ENCODE measurements at places on chromosomes 12 and 14.

GRCh38 chr12:107917912-107918800 lies 143.7 kb downstream of the ASCL4 start:
- peaks cover 33% of the 10 kb centered on the region for H3K27me3 ChIP-seq
- no peak overlapping the region for H3K27ac ChIP-seq
- no peaks in the 10 kb centered on the region for H3K36me3 ChIP-seq
- no peaks in the 10 kb centered on the region for H3K4me1 ChIP-seq

DNA sequence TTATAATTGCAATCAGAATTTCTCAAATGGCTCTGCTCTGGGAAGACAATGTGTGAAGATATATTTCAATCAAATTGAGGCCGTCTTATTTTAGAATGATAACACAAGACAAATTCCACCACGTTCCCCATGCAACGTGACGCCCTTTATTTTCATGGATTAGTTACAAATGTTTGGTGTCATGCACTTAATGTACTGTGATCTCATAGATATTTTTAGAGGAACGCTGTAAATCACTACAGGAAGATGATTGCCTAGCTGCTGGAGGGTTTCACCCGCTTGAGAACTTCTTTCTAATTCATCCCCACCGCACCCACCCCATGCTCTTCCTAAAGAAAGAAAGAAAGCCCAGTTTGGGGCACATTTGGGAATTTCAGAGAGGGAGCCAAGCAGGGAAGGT lies 117.2 kb downstream of the PLXNC1 start:
- H3K27me3 ChIP-seq = no peaks in the 10 kb centered on the region
- peaks cover 42% of the 10 kb centered on the region for H3K4me1 ChIP-seq
- no peak for DNase-seq
- no peak overlapping the region for H3K27ac ChIP-seq

- no peaks in the 10 kb centered on the region for H3K27me3 ChIP-seq
- no peak for DNase-seq
- no peak overlapping the region for H3K27ac ChIP-seq
Observed at GRCh38 chr12:112283546-112283945, 98.7 kb downstream of the HECTD4 start.

DNA sequence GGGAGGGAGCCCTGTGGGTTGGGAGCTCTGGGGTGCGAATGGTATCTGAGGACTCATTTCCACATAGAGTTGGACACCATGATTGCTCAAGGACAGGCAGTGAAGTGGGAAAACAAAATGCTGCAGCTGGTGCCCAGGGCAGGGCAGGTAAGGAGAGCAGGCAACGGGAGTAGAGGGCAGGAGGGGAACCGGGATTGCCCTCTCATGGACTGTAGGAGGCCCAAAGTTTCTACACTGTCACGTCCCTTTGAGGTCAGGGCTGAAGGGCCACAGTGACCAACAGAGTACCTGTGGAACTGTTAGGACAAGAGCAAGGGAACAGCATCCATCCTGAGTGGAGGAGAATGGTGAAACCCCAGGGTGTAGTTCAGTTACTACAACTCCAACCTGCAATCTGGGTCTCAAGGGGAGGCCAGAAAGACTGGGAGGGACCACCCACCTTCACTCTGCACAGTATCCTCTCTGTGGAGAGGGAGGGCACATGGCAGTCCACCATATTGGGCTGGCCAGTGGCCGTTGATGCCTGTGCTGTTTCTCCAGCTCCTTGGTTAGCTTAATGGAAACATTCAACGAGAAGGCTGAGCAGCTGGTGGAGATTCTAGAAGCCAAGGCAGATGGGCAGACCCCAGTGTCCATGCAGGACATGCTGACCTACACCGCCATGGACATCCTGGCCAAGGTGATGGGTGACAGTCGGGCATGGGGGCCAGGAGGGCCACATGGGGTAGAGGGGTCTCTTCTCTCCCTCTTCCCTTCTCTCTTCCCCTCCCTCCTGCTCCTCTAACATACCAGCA lies 22.2 kb downstream of the CYP46A1 start:
- no peaks in the 10 kb centered on the region for H3K4me1 ChIP-seq
- no peak overlapping the region for H3K27ac ChIP-seq
- no peak overlapping the region for H3K4me3 ChIP-seq
- no peak for DNase-seq
- H3K27me3 ChIP-seq = peaks cover 6% of the 10 kb centered on the region
- H3K36me3 ChIP-seq = peaks cover 5% of the 10 kb centered on the region

DNA sequence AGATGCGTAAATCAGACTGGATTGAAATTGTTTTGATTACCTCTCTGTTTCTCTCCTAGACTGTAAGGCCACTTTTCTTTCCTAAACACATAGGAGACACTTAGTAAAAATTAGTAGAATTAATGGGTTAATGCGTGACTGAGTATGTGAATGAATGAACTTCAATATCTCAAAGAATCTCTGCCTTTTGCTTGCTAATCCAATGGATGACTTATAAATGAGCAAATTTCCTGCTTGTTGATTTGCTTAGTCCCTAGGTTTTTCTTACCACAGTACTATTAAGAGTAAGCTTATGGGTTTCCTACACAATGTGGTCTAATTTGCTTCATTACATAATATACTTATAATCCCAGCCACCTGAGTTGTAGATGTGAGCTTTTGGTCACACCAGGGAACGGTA lies 164.1 kb downstream of the SRGAP1 start:
- H3K36me3 ChIP-seq = no peaks in the 10 kb centered on the region
- peaks cover 8% of the 10 kb centered on the region for H3K27me3 ChIP-seq
- no peaks in the 10 kb centered on the region for H3K4me1 ChIP-seq
- H3K27ac ChIP-seq = no peak overlapping the region
- H3K4me3 ChIP-seq = no peak overlapping the region

All from activated CD8-positive, alpha-beta memory T cell treated with anti-CD3 and anti-CD28 coated beads, Interleukin-2, amount 10 ng/mL, durations not matched to agents 7 days and 5 days (primary cell).